ENCODE measurements at places on chromosomes 7 and 10.

GRCh38 chr7:74191231-74191630 is 17.1 kb downstream of the EIF4H start:
- DNase-seq, result no peak

GRCh38 chr7:16235147-16236114 is 185.9 kb downstream of the CRPPA start:
- no peak for DNase-seq

DNA sequence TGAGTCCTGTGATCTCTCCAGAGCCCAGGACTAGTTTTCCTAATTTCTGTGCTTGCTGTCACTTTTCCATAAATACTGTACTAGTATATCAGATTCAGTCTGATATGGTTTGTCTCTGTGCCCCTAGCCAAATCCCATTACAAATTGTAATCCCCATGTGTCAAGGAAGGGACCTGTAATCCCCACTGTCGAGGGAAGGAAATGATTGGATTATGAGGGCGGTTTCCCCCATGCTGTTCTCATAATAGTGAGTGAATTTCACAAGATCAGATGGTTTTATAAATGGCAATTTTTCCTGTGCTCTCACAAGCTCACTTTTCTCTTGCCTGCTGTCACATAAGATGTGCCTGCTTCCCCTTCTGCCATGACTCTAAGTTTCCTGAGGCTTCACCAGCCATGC is 54.8 kb upstream of the IFRD1 start:
- DNase-seq, result no peak

DNA sequence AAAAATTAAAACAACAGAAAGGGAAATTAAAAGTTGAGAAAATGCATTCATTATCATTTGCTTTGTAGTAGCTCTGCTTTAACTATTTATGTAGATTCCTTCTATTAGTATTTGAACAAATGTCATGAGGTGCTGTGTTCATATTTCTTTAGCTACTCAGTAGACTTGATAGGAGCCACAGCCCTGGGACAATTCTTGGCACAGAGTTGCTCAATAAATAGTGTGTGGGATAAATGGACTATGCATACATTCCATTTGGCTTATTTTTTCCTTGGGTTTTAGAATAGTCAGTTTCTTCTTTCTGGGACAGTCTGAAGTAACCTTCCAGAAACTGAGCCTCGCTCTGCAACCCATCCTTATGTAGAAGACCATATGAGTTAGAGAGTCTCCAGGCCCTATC is 13.4 kb downstream of the RPP30 start:
- no peak for DNase-seq

- no peak for DNase-seq
These were observed 21.8 kb upstream of the HIBADH start for GRCh38 chr7:27684491-27684890.

DNA sequence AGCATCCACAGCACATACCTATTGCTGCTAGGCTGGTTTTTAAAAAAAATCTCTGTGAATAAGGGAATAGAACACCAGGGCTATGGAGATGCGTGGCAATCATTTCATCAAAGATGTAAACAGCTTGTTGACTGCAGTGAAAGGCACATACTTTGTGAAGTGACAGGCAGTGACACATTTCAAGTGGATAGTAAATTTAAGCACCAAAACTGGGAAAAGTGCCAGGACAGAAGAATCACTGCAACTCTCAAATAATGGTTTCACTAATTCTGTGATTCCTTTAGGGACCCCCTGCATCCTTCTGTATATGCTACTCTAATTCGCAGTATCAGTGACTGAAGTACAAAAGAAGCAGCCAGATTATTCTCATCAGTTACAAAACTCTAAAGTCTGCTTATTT is 145.2 kb upstream of the KLF14 start:
- DNase-seq, result no peak

GRCh38 chr10:110512461-110513187 is 14.9 kb downstream of the DUSP5 start:
- DNase-seq, result peak; percentile 15

GRCh38 chr7:96654630-96655188 is 54.9 kb downstream of the SEM1 start:
- DNase-seq, result no peak

DNA sequence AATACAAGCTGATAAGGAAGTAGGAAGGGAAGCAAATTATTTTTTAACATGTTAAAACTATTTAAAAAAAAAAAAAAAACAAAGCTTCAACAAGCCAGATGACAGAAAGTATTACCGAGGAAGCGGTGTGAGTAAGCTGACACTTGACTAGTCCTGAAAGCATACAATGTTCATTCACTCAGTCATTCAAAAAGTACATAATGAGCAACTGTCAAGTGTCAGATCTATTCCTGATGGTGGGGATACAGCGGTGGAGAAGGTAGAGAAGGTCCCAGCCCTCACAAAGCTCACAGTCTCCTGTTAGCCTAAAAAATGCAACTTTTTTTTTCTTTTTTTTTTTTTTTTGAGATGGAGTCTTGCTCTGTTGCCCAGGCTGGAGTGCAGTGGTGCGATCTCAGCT is 40.0 kb downstream of the RAPGEF5 start:
- DNase-seq, result no peak

DNA sequence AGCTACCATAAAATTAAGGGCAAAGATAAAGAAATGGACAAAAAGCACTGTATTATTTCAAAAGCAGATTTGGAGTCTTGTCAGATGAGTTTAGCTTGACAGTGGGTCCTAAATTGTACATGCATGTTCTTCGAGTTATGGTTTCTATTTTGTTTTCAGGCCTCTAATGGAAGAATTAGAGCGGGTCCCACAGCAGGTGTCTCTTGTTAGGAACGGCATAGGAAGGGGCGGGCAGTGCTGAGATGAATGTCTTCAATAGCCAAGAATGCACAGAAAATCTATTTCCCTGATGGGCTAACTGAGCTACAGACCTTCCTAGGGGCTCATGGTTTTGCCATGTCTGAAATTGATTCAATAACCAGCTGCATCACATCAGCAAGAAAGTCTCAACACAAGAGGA is 304.4 kb downstream of the FRMD4A start:
- no peak for DNase-seq

DNA sequence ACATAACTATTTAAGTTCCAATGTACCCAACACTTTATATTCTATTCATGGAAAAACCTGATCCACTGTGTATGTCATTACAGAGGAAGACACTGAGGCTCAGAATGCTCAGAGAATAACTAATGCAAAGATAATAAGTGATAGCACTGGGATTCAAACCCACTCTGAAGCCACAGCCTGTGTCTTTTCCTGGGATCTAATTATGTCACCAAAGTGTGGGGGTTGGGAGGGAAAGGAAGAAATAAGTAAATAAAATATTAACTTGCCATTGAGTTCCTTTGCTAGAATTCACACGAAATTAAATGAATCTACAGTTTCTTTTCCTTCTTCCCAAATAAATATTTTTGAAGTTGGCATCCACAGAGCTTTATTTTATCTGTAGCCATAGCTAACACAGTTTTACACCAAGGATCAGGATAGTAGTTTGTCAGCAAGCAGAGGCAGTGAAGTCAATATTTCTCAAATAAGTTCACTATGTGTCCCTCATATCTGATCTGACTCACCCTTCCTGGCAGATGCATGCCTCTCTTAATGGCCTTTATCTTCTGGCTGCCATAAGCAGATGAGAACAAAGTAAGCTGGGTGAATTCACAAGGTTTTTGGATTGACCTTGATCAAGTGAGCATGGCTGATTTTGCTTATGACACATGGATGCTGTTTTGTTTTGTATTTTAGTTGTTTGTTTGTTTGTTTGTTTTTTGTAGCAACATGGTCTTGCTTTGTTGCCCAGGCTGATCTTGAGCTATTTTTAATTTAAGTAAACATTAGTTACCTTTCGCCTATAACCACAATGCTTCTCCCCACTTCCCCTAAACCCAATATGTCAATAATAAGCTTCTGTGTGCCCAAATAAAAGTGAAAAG is 6.3 kb downstream of the RAPGEF5 start:
- DNase-seq, result no peak

DNA sequence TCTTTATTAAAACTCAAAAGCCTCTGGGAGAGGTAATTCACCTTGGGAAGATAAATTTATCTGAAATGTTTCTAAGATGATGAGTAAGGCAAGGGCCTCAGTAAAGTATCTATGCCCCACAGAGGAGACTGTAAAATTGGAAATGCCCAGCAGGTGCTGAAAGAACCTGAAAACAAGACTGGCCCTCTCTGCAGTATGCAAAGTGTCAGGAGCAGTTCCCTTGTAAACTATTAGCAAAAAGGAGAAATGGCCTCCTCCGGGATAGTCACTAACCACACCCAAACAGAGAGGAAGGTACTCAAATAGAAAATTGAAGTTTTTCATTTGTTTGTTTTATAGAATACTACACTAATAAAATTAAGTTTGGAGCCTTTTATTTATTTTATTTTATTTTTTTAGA is 81.2 kb downstream of the FZD1 start:
- no peak for DNase-seq

DNA sequence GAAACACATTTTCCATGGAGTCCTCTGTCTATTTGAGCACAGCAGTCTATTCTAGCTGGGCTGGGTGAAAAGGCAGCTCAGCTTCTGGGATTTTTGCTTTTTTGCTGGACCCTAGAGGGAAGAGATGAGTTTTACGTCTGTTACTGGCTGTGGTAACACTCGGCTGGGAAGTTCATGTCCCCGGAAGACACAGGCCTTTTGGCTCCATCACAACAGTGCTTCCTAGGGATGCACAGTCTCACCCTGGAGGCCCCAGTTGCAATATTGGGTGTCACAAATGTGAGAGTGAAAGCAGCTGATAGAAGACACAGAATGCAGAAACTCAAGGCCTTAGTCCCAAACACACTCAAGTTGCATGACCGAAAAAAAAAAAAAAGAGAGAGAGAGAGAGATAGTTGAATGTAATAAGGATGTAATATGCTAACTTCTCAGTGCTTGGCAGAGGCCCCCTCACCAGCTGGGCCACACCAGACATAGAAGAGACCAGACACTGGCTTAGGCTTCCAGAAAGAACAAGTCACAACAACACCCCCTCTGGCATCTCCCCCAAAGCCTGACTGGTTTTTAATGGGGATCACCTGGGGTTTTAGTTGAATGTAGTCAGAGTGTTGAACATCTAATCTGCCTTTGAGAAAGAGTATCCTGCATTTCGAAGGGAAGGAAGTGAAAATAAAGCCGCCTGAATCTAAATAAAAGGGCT is 545.4 kb upstream of the FZD8 start:
- DNase-seq, result no peak

GRCh38 chr10:132528064-132528691 is 9.4 kb upstream of the INPP5A start:
- DNase-seq, result no peak

- no peak for DNase-seq
These were observed 290.9 kb downstream of the DPP6 start for GRCh38 chr7:154342971-154343633.

- no peak for DNase-seq
These were observed 177.9 kb downstream of the SKAP2 start for GRCh38 chr7:26686448-26686981.

- no peak for DNase-seq
These were observed 1.4 kb downstream of the C10orf62 start for GRCh38 chr10:97590748-97591495.

DNA sequence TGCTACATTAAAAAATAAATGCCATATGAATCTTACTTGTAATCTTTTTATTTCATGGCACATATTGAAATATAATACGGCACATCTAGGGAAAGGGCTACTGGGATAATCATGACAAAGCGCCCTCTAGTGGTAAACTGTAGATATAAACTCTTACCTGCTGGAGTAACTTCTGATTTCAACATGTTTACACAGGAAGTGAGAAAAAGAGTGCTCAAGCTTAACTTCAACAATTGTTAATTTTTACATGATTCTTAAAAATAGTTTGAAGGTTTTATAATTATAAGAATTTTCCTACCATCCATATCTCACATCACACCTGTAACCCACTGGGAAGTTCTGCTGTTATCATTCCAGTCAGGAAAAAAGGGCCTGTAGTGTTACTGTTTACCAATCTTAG is 2.0 kb upstream of the HEPACAM2 start:
- no peak for DNase-seq

- no peak for DNase-seq
These were observed 42.6 kb downstream of the ADAMTS14 start for GRCh38 chr10:70714951-70715350.

Data from activated CD4-positive, CD25-positive, alpha-beta regulatory T cell (primary cell).